ENCODE measurements at places on chromosomes 2 and 18.
A peak's percentile ranks its signal among the peaks of the same experiment; 100 is the strongest.

DNA sequence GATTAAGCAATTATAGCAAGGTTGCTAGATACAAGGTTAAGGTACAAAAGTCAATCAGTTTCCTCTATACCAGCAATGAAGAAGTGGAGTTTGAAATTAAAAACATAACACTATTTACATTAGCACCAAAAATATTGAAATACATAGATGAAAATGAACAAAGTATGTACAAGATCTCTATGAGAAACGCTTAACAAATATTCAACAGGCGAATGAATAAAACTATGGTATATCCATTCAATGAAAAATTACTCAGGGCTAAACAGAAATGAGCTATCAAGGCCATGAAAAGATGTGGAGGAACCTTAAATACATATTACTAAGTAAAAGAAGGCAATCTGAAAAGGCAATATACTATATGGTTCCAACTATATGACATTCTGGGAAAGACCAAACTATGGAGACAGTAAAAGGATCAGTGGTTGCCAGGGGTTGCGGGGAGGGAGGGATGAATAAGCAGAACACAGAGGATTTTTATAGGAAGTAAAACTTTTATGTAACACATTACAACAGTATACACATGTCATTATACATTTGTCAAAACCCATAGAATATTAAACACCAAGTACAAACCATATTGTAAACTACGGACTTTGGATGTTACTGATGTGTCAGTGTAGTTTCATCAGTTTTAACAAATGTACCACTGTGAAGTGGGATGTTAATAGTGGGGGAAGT lies 62.1 kb downstream of the RMDN2 start:
- DNase-seq = no peak

GRCh38 chr2:213959589-213959988 lies 451.3 kb upstream of the VWC2L start:
- DNase-seq = no peak

- no peak for DNase-seq
These were observed 27.0 kb downstream of the SLC40A1 start for GRCh38 chr2:189553504-189554088.

- DNase-seq = no peak
These were observed 14.5 kb upstream of the LPIN2 start for GRCh38 chr18:3027370-3027891.

GRCh38 chr2:38407111-38407682 lies 30.1 kb upstream of the ATL2 start:
- no peak for DNase-seq

- DNase-seq = no peak
These were observed 356.2 kb upstream of the SMIM21 start for GRCh38 chr18:75783566-75784281.

GRCh38 chr18:69795791-69796190 lies 151.9 kb downstream of the CD226 start:
- DNase-seq = no peak

DNA sequence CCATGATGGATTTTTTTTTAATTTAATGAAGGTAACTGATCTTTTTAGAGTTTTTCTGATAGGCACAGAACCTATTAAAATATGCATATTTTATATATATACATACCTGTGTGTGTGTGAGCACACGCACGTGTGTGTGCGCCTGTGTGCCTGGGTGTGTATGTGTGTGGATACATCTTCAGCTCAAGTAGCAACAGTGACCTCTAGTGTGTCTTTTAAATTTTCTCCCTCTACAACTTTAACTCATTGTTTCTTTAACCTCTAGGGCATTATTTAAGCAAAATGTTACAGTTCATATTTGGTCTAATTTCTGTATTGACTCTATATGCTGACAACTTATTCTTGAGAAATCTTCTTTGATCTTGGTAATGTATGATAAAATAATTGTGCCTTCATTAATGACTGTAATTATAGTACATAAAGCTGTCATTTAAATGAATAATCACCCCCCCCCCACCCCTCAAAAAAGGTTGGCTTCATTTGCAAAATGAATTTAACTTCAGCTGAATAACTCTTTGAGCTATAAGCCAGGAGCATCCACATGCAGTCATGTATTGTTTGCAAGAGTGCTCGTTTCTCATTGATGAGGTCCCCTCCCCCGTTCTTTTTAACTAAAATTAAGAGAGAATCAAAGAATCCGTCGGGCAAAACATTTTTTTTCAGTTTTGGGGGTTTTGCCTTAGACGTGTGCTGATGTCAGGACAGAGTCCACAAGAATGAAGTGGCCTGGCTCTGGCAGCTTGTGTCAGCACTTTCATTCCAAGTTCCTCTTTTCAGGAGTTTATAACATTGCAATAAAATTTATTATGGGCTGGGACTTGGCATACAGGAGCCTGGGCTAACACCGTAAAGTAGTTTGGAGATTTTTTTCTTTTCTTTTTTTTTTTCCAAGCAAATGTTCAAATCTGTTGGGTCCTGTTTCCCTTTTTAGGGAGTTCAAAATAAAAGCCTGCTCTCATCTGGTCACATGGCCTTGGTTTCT lies 80.0 kb downstream of the ETAA1 start:
- peak; percentile 51 for DNase-seq

- DNase-seq = no peak
These were observed 119.7 kb downstream of the ACOXL start for GRCh38 chr2:110852051-110852450.

DNA sequence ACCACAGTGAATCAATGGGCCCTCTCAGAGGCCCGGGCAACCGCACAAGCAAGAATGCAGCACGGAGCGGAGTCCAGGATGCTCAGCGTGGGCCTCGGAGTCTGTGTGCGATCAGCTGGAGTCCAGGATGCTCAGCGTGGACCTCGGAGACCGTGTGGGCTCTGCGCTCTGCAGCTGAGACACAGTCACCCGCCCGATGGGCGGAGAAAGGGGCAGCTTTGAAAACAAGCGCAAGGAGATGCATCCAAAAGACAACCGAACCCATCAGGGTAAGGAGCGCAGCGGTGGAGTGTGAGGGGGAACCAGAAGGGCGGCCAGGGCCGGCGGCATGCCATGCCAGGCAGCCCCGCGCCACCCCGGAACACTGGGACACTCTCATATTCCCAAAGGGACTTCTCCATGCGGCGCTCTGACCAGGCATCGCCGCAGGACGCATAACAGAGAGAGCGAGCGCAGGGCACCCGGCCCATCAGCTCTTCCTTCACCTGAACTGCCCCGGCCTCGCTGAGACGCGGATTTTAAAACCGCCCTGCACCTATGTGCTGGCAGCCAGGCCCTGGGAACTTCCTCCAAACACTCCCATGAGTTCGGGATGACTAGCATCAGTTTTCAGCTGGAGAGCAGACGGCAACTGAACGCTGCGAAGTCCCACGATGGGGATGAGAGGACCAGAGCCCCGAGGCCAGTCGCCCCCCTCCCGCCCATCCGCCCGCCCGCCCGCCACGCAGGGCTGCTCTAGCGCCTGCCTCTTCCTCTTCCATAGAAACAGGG lies 44.7 kb downstream of the MC5R start:
- DNase-seq = no peak

DNA sequence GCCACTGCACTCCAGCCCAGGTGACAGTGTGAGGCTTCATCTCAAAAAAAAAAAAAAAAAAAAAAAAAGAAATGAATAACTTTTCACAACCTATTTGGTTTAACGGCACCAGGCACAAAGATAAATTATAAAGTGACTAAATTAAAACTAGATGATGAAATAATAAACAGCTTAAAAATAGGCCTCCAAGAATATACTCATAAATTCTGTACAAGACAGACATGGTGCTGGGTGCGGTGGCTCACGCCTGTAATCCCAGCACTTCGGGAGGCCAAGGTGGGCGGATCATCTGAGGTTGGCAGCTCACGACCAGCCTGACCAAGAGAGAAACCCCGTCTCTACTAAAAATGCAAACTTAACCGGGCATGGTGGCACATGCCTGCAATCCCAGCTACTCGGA lies 19.7 kb downstream of the USP34 start:
- no peak for DNase-seq

DNA sequence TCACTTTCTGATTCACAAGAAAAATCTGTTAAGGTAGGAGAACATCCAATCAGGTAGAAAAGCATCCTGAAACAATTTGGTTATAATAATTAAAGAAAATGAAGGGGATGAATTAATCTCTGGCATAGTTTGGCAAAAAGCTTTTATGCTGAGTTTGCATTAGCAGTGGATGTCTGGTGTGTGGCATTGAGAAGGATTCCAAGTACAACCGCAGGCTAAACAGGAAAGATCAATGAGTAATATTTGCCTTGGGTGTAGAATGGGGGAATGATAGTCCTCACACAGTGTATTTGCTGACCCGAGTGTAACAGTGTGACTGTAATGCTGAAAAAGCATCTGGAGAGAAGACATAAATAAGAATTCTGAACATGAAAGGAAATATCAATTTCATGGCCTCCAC lies 68.3 kb upstream of the SESTD1 start:
- no peak for DNase-seq

GRCh38 chr2:236730393-236730792 lies 160.8 kb downstream of the ACKR3 start:
- no peak for DNase-seq

DNA sequence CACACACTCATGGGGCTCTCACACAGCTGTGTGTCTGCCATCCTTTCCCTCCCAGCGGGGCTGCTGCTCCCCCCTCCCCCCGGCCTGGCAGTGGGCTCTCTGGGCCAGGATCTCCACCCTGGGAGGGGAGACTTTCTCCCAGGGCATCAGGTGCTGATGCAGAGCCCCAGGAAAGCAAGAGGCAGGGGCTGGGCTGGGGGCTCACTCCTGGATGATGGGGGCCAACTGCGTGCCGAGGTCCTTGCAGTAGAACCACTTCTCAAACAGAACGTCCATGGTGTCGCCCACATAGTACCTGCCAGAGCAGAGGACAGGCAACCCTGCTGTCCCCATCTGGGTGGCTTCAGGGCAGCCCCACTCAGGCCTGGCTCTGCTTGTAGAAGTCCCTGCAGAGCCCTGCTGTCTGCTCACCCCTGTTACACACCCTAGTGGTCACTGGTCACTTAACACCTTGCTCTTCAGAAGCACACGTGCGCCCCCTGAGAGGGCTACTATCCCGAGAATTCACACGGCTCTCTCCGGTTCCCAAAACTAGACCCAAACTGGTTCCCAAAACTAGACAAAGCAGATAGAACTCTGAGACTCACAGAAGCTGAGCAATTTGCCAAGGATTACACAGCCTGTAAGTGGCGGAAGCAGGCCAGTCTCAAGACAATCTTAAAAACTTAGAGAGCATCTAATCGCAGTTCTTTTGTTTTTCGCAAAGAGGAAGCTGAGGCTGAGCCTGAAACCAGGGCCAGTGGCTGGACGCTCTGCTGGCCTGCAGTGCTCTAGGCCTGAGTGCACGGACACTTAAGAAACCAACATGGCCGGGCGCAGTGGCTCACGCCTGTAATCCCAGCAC lies 6.6 kb upstream of the OXER1 start:
- DNase-seq = no peak

GRCh38 chr2:27282892-27283291 lies 663 bp downstream of the TRIM54 start:
- DNase-seq = no peak

DNA sequence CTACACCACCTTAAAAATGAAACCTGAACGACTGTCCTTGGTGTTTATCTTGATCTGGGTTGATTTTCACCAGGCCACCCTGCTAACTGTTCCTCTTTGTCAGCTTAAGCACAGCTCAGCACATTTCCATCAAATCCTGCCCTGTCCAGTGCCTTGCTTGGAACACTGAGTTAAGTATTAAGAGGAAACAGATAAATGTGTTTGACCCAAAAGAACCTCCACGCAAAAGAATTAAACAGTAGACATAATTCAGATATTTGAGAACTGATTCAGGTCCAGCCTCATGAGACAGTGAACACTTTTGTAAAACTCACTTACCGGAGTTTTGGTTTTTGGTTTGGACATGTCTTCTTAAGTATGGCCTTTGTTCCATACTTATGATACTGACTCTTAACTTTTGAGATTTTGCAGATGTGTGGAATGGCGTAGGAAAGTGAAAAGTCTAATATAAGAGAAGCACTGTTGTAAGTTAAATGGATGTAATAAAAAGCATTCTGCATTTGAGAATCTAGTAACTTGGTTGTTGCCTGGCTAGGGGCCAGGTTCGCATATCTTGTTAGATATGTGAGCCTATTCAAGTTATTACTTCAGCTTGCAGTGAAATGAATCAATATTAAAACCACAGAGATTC lies 88.9 kb upstream of the SERPINE2 start:
- no peak for DNase-seq

DNA sequence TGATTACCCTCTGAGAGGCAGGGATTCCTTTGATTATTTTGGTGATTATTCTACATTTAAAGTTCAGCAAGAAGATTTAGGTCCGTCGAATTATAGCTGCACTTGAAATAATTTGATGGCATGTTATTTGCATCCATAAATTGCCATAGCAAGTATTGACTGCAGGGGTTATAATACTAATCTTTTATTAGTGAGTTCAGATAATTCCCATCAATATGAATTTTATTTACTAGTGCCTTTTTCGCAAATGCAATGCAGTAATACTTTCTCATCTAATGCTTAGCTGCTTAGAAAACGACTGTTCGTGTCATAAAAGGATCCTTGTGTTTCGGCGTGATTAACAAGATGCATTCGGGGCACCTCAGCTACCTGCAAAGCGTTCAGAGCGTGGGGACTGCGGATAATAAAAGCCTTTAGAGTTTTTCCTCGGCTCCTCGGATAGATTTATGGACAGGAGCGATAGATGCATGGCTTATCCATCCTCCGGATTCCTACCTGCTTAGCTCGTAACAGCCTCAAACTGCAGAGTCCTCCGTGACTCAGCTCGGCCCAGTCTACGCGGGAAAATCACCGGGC lies 2.5 kb upstream of the GBX2 start:
- DNase-seq = no peak

GRCh38 chr2:4597400-4597799 lies 894.0 kb downstream of the DCDC2C start:
- no peak for DNase-seq

DNA sequence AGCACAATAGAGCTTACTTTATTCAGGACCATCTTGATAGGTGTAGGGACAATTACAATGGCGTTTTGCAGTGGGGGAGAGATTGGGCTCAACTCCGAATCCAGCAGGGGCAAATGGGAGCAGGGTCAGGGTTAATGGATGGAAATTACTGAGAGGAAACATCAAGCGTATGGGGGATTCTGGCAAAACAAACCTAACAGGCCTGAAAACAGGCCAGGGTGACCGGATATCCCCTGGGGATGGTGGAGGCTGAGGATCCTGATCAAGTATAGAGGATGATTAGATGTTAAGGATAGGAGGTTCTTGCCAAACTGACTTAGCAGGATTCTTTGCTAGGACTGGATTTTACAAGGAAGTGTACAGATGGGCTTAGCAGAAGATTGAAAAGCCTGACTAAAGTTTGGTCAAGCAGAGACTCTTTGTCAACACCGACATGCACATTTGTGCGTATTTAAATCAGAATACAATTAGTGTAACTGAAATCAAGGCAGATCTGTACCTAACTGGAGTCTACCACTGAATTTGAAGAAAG lies 54.5 kb upstream of the GPR45 start:
- no peak for DNase-seq

GRCh38 chr18:51721996-51722395 lies 524.5 kb upstream of the MEX3C start:
- DNase-seq = no peak

- no peak for DNase-seq
These were observed 43.5 kb upstream of the NXPH2 start for GRCh38 chr2:138823666-138824065.

DNA sequence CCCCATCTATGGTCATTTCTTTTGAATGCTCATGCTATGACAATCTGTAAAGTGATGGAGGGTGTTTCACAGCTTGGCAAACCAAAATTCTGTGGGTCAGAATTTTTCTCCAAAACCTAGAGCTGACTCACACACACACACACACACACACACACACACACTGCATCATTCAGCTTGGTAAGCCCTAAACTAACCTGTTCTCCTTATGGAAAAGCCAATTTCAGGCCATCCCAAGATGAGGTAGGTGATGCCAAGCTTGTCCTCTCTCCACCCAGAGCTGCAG lies 45.0 kb upstream of the NRP2 start:
- DNase-seq = no peak

Measured in NCI-H187 treated with DMSO at 0.1 percent for 48 hours (cell line).